Activated CD8-positive, alpha-beta T cell treated with anti-CD3 and anti-CD28 coated beads for 36 hours (primary cell): ENCODE measurements at places on chromosomes 11 and 22. TPM values are rescaled to one million over a fixed set of nuclear protein-coding genes. Genes with fewer than 3 reads are reported as not detected.

Gene PIWIL4
- total RNA-seq: 0.50 TPM

Gene CCDC134
- total RNA-seq: 15.9 TPM

Gene C11orf42
- total RNA-seq: not detected

Gene MCHR1
- not detected for total RNA-seq

Gene RIMBP3C
- 0.20 TPM for total RNA-seq

Gene TPCN2
- 17.0 TPM for total RNA-seq

Gene MRGPRF
- not detected for total RNA-seq

Gene MRGPRE
- total RNA-seq: not detected

Gene CDCA5
- 112 TPM for total RNA-seq

Gene C11orf87
- total RNA-seq: not detected

Gene ZNF195
- 34.3 TPM for total RNA-seq

- DNase-seq: no peak
Observed at GRCh38 chr11:117409511-117409910, 81.9 kb downstream of the CEP164 start.

GRCh38 chr11:1399386-1400316, 9.9 kb downstream of the BRSK2 start:
- DNase-seq: no peak

- DNase-seq: no peak
Observed at GRCh38 chr11:56700242-56700913, 1.5 kb downstream of the OR9G1 start.

- no peak for DNase-seq
Observed at GRCh38 chr11:92638678-92639077, 330.8 kb upstream of the MTNR1B start.

DNA sequence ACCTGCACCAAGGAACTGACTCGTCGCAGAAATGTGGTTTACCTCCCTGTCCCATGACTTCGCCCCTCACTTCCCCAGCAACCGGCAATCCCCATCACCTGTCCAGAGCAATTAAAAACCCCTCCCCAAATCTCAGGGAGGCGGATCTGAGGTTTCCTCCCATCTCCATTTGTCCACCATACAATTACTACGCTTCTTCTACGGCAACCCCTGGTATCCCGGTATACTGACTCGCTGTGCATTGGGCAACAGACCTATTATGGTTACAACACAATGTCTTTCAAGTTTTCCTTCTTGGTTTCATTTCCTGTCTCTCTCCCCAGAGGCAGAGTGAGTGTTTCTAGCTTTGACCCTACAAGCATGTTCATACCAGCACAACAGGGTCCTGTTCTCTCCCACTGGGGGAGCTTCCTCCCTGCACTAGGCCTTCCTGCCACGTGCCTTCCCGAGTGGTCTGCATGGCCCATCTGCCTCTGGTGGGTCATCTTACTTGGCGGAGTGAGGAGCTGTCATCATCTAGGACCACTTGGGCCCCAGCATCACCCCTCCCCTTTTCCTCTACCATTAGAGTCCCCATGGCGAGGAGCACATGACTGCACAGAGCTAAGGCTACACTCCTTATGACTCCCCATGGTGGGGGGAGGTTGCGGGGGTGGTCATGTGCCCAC, 30.3 kb upstream of the NAP1L4 start:
- DNase-seq: peak; percentile 41

DNA sequence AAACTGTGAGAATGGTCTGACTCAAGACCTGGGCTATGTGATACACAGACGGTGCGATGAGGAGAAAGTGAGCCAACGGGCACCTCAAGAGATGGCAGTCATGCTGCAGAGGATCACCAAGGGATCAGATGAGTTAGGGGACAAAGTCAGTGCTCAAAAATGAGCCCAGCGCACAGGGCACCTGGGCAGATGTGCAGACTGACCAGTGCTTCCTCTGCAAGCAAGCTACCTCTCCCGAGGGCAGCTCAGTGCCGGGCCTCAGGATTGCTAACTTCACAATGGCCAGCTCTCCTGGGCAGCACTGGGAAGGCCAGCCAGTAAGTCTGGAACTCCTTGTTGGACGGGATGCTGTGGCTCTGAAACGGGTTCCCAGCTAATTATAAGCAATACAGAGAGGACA, 15.3 kb downstream of the HDHD5 start:
- DNase-seq: no peak

- no peak for DNase-seq
Observed at GRCh38 chr11:43950311-43950855, 7.9 kb downstream of the C11orf96 start.

DNA sequence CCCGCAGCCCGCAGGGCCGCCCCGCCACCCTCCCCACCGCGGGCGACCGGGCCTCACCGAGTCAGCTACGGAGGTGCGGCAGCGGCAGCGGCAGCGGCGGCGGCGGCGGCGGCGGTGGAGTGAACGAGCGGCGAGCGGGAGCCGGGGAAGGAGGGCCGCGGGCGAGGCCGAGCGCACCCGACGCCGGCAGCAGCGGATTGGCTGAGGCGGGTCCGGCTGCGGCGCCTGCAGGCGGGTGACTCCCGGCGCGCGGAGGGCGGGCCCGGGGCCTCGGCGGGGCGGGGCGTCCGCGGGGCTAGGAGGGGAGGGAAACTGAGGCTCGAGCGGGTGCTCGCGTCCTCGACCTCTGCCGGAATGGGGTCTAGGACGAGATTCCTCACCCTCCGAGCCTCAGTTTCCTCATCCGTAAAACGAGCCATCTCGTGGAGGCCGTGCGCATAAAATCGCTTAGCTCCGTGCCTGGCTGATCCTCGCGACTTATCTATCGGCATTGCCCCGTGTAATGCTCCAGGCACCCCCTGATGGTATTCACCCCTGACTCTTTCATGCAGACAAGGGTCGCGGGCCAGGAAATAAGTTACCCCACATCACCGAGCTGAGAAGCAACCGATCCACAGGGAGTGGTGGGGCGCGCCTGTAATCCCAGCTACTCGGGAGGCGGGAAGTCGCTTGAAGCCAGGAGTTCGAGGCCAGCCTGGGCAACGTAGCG, at the start of gene CPT1A:
CPT1A (minus strand) TSS at position 199 of the 709 bp plus-strand sequence. CDS start 26,442 bp downstream, outside the sequence.
- DNase-seq: peak; percentile 72

DNA sequence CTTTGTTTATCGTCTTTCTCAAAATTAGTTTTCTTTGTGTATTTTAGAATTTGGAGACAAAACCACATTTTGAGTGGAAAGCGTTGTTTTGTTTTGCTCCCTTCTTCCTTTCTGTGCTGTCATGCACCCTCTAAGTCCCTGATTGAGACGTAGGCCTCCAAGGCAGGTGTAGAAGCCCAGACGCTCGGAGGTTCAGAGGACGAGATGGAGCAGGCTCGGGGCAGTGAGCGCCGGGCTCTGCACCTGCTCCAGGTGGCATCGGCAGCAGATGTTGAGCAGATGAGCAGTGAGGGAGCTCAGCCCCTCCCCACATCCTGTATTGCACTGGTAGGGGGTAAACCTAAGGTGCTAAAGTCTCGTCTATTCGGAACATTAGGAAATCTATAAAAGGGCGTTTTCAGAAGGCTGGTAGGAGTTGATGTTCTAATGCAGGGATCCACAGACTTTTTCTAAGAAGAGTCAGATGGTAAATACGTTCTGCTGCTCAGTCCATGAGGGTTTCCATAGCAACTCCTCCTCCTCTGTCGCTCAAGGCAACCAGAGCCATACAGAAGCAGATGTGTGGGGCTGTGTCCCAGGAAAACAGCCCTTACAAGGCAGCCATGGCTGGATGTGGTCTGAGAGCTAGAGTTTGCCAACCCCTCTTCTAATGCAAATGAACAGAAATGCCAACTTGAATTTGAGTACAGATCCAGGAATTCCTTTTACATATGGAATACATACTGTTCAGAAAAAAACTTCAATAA, 724.2 kb downstream of the BRD1 start:
- no peak for DNase-seq

GRCh38 chr11:27039873-27040272, 742 bp upstream of the BBOX1 start:
- DNase-seq: no peak

- DNase-seq: no peak
Observed at GRCh38 chr11:44993971-44994704, 43.5 kb upstream of the TP53I11 start.

- no peak for DNase-seq
Observed at GRCh38 chr11:19924311-19924710, 211.7 kb downstream of the NAV2 start.

DNA sequence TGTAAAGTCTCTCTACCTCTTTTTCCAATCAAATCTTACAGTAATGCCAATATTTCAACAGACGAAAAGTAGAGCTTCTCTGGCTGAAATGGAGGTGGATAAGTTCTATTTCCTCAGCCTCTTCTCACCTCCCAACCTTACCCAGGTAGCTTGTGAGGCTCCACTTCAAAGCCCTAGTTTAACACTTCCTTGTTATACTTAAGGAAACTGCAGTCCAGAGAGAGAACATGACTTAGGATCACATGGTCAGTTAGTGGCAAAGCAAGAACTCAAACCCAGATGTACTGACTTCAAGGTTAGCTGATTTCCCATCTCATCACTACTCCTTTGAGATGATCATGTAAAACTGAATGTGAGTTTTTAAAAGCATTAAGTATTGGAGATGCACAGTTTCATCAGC, 32.5 kb downstream of the PAK1 start:
- no peak for DNase-seq

GRCh38 chr22:17303441-17303839, 65.8 kb upstream of the CECR2 start:
- no peak for DNase-seq

DNA sequence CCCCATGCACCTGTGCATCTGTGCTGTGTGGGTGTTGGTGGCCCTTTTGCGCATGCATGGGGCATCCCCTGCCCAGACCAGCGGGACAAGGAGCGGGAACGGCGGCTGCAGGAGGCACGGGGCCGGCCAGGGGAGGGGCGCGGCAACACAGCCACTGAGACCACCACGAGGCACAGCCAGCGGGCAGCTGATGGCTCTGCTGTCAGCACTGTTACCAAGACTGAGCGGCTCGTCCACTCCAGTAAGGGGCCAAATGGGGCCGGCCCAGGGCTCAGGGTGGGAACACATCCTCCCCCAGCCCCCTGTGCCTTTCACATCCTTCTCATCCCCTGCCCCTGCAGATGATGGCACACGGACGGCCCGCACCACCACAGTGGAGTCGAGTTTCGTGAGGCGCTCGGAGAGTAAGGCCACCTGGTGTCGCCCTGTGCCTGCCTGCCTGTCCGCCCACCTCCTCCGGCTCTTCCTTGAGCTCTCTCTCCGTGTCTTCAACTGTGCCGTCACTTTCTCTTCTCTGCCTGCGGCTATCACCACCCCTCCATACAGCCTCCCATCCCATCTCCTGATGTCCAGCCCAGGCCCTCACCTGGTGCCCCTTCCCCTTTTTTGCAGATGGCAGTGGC, 10.6 kb downstream of the SELENOM start:
- DNase-seq: no peak

GRCh38 chr11:124080327-124081001, 34.8 kb upstream of the VWA5A start:
- DNase-seq: no peak

DNA sequence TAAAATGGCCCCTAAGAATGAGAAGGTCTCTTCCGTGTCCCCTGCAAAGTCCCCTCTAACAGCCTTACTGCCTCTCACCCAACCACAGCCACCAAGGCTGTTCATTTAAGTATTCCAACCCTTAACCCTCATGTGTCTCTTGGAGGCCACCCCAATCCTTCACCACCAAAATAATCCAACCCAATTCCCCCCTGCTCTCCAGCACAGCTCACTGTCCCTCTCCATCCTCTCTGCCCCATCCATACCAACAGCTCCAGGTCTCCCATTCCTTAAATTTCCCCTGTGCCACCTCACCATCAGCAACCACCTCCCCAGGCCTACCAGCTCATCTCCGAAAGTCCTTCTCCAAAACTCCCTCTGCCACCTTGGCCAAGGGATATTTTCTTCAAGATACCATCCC, 1.4 kb downstream of the FAM168A start:
- DNase-seq: no peak

- no peak for DNase-seq
Observed at GRCh38 chr11:87300640-87301380, 263.1 kb downstream of the TMEM135 start.

DNA sequence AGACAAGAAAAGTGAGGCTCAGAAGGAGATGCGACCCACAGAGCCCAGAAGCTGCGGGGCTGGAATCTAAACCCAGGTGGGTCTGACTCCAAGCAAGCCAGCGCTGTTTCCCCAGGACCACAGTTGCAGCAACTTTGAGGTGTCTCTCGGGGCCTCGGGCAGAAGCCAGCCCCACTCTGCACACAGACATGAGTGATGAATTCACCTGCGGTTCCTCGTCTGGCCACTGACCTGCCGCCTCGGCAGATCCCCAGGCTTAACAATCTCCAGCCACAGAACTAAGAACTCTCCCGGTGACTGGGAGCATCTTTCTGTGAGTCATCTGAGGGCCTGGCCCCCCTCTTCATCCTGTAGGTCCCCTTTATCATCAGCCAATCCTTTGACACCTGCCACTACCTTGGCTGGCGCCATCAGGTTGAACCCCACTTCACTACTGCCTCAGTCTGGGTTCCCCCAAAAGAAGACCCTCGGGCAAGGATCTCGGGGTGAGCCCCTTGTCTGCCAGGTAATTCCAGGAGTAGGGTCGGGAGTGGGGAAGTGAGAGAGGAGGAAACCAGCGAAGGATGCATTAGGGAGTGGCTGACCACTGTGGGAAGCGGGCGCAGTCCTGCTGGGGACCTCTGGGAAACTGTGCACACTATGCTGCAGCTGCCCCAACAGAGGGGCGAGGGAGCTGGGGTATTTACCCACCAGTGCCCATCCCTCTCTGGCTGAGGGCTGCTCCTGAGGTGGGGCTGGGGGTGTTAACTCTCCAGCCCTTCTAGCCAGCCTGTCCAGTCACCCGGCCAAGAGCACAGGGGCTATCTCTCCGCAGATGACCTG, 33.0 kb upstream of the MN1 start:
- DNase-seq: no peak

DNA sequence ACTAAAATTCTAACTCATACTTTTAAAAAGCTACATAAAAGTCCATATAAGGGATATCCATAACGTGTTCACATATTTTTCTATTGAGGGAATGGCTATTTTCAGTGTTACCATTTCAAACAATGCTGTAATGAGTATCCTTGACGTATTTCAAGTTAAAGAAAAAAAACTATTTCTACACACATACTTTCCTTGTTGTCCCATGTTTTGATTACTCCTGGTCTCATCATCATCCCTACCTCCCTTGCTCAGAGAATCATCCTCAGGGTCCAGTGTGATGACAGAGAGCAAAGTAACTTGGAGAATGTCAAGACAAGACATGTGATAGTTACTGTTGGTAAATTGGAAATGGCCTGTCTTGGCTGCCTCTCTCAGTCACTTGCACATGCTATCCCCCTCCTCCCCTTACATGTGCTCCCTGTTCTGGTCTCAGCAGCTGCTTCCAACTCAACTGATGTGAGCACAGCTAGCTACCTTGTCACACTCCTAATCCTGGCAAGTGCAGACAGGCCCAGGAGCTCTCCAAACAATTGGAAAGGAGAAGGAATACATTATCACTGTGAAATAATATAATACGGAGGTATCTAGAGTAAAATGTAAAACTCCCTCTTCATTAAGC, 21.8 kb downstream of the NUMA1 start:
- no peak for DNase-seq

GRCh38 chr11:123194337-123195187, 486 bp downstream of the CLMP start:
- DNase-seq: no peak

- no peak for DNase-seq
Observed at GRCh38 chr11:43681401-43681942, 934 bp downstream of the HSD17B12 start.
